ENCODE measurements at places on chromosomes 16 and 17.

GRCh38 chr17:59863616-59864015 lies 29.1 kb downstream of the TUBD1 start:
- DNase-seq = no peak

DNA sequence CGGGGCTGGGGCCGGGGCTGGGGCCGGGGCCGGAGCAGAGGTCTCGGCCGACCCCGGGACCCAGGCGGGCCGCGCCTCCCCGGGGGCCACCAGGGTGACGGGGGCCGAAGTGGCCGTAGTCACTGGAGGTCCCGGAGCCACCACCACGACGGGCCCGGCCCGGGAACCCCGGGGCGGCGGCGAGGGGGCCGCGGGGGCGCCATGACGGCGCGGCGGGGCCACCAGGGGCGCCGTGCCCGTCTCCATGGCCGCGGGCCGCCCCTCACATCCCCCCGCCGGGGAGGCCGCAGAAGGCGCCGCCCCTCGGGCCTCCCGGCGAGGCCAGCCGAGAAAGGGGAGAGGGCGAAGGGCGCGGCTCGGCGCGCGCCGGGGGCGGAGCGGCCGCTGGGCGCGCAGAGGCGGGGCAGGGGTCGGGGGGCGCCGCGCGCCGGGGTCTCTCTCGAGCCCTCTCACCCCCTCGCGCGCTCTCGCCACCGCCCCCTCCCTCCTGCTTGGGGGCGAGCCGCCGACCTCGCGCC lies 297 bp downstream of the TBC1D10B start:
- no peak for DNase-seq

DNA sequence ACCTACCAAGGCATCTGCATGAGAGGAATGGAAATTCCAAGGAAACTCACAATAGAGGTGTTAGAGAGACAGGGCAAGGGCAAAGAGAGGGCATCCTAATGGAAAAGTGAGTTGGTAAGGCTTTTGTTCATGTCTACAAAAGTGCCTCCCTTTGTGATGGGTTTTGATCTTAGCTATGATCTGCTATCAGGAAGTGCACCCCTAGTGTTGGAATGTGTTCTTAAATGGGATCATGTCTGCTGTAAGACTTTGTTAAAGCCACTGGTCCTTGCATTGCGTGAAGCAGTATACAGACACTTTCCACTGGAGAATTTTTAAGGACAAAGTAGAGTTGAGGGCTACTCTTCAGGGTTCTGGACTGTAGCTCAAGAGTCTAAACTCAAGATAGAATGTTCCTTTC lies 92.0 kb downstream of the MAP2K6 start:
- no peak for DNase-seq

- DNase-seq = no peak
Observed at GRCh38 chr16:53775106-53775820, 71.3 kb downstream of the FTO start.

GRCh38 chr16:85252014-85252413 lies 139.7 kb upstream of the CIBAR2 start:
- DNase-seq = no peak

- DNase-seq = no peak
Observed at GRCh38 chr17:45841883-45842525, 2.7 kb upstream of the SPPL2C start.

GRCh38 chr16:49414671-49415070 lies 41.1 kb downstream of the C16orf78 start:
- no peak for DNase-seq

- DNase-seq = no peak
Observed at GRCh38 chr17:66746736-66747135, 88.2 kb upstream of the CACNG5 start.

DNA sequence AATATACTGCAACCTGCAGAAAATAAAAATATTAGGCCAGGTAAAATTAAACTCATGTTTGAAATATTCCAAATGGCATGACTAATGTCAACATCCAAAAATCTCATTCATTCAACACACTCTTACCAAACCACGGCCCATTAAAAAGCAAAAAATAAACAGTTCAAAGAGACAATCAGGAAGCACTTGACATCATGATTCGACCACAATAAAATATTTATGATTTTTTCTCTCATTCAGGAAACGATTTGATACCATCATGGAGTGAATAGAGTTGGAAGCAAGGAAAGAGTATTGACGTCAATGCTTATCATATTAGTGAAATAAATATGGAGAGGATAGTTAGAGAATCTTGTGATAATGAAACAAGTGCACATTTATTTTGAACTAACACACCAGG lies 354.1 kb downstream of the KCNJ2 start:
- no peak for DNase-seq

GRCh38 chr16:48559462-48560211 lies 50.3 kb downstream of the N4BP1 start:
- DNase-seq = no peak

- DNase-seq = peak; percentile 52
Observed at GRCh38 chr17:31093866-31094599, 744 bp upstream of the NF1 start.
